ENCODE measurements at places on chromosomes 4 and X.

GRCh38 chr4:97072666-97073065 is 1070.6 kb downstream of the STPG2 start:
- DNase-seq, result no peak

GRCh38 chr4:184262901-184263300 is 45.2 kb upstream of the ENPP6 start:
- DNase-seq, result no peak

GRCh38 chrX:48474127-48474526 is 1.9 kb upstream of the FTSJ1 start:
- no peak for DNase-seq

- no peak for DNase-seq
Observed at GRCh38 chrX:107562482-107562881, 65.8 kb upstream of the PRPS1 start.

GRCh38 chr4:67161311-67161710 is 384.0 kb downstream of the CENPC start:
- DNase-seq, result no peak

GRCh38 chr4:17687237-17687857 is 72.9 kb downstream of the MED28 start:
- no peak for DNase-seq

DNA sequence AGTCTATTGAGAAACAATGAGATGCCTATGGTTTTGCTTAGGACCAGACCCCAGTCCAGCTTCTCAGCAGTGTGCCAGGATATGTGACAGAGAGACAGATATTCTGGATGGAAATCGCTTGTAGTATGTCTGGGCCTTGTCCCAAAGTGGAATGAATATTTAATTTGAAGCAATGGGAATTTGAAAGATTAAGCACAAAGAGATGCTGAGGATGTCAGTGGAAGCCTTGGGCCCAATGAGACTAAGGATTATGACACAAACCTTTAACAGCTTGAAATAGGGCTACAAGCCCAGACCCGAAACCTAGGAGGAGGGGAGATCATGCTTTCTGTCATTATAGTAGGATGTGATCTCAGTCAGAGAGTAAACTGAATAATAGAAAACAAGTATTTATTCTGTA is 459.2 kb downstream of the FAT4 start:
- no peak for DNase-seq

DNA sequence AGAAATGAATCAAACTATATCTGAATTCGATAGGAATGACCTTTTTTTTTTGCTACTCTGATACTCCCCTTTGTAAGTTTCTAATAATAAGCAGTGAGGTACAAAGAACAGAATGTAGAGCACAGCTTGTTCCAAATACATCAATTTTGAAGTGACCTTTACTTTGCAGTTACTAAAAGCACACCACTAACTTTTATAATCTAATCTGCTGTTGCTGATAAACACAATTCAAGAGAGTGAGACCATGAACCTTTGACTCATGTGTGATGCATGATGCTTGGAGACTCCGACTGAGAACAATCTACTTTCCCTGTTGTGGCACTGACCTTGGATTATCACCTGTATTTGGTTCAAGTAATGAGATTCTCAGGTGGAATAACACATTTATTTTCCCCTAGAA is 91.6 kb upstream of the GNPDA2 start:
- DNase-seq, result no peak
